ENCODE measurements at places on chromosomes 3 and 15. TPM values are rescaled to one million over a fixed set of nuclear protein-coding genes. Genes with fewer than 3 reads are reported as not detected.

ROBO2 gene
- not detected for total RNA-seq

A4GNT gene
- not detected for total RNA-seq

TGM4 gene
- not detected for total RNA-seq

RASL12 gene
- total RNA-seq, result not detected

LRRIQ4 gene
- 0.25 TPM for total RNA-seq

SPINK8 gene
- total RNA-seq, result not detected

CPEB1 gene
- total RNA-seq, result 0.63 TPM

KBTBD13 gene
- total RNA-seq, result not detected

CLRN1 gene
- not detected for total RNA-seq

DCBLD2 gene
- total RNA-seq, result 1.9 TPM

CCK gene
- total RNA-seq, result not detected

GOLGA6L1 gene
- total RNA-seq, result not detected

GABRR3 gene
- total RNA-seq, result not detected

KCTD6 gene
- 6.6 TPM for total RNA-seq

PEX11A gene
- total RNA-seq, result 3.1 TPM

SCAANT1 gene
- total RNA-seq, result not detected

CCDC54 gene
- total RNA-seq, result not detected

CLEC3B gene
- total RNA-seq, result 0.27 TPM

ANKRD34C gene
- total RNA-seq, result not detected

DLEC1 gene
- 0.63 TPM for total RNA-seq

VGLL3 gene
- not detected for total RNA-seq

CHCHD4 gene
- 23.3 TPM for total RNA-seq

FAM81A gene
- total RNA-seq, result 2.2 TPM

CHRNA5 gene
- 10.5 TPM for total RNA-seq

TMEM41A gene
- 20.6 TPM for total RNA-seq

THAP10 gene
- total RNA-seq, result 0.27 TPM

SEMA7A gene
- 111 TPM for total RNA-seq

SHF gene
- total RNA-seq, result 11.7 TPM

RLBP1 gene
- not detected for total RNA-seq

MEX3B gene
- total RNA-seq, result 0.52 TPM

All from activated CD8-positive, alpha-beta memory T cell treated with anti-CD3 and anti-CD28 coated beads for 36 hours (primary cell).